Ascending aorta (tissue), 2 donors: ENCODE measurements at places on chromosomes 12 and 14.

DNA sequence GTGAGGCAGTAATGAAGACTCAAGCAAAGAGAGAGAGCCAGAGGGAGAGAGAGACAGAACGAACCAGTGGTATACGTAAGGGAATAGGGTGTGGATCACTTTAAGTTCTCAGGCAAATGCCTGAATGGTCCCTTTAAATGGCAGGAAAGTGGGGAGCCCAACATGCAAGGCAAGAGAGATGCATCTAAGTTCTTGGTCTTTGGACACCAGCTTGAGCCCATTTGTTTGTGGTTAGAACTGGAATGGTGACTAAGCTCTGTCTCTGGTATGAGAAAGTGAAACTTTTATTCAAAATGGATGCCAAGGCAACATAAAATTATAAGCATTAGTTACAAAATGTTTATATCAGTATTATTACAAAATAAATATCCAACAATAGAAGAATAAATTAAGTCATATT is 192.2 kb upstream of the ALG10 start:
- no peak for DNase-seq

DNA sequence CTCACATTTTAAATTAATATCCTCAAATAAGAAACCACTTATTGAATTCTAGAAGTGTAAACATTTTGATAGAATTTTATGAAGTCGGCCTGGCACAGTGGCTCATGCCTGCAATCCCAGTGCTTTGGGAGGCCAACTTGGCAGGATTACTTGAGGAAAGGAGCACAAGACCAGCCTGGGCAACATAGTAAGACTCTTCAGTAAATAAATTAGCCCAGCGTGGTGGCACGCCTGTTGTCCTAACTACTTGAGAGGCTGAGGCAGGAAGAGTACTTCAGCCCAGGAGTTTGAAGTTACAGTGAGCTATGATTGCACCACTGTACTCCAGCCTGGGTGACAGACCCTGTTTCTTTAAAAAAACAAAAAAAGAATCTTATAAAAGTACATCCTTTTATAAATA is 8.9 kb upstream of the ZNF410 start:
- no peak for DNase-seq

GRCh38 chr14:70601162-70601561 is 707 bp upstream of the MED6 start:
- DNase-seq: no peak

DNA sequence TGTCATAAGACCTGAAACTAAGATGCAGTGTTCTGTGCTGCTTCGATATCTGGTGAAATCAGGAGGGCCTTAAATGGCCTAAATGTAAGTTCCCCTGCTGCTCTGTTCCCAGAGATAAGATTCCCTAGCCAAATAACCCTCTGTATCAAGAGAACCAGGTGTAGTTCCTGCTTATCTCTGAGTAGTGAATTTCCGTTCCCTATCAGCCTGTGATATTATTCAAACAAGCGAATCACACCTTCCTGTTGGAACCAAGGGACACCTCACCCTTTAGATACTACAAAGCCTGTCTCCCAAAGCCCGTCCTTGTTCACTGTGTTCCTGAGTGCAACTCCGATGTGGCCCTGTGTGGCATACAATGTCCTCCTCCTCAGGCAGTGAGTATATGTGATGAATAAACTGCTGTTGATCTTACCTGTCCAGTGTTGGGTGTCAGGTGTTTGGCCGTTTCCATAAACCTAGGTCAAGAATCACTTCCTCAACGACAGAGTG is 52.2 kb upstream of the COCH start:
- no peak for DNase-seq

DNA sequence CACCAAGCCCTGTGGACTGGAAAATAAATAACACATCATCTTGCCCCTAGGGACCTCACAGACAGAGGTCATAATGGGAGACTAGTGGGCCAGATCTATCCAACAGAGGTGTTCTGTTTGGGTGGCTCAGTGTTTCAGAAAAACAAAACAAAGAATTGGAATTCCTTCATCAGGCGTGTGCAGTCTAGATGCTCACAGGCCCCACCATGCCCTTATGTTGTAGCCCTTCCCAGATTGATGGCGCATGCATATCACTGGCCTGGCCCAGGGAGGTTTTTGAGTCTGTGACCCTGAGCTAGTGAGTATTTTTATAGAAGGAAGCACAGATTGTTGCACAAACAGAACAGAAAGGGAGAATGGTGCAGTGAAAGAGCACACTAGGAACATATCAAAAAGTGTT is 859.6 kb downstream of the BCL11B start:
- no peak for DNase-seq

GRCh38 chr12:16568873-16569272 is 37.1 kb downstream of the LMO3 start:
- no peak for DNase-seq

DNA sequence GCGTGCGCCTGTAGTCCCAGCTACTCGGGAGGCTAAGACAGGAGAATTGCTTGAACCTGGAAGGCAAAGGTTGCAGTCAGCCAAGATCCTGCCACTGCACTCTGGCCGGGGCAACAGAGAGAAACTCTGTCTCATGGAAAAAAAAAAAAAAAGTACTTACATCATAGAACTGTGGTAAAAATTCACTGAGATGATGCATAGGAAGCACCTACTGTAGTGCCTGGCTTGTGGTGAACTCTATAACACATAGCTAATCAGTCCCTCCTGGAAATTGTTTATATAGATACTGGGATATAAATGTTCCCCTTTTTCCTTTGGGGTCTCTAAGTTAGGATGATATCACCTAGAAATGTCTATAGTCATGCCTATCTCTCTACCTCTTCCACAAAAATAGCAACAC is 89.7 kb upstream of the CPM start:
- no peak for DNase-seq

- DNase-seq: no peak
Observed at GRCh38 chr12:32788405-32788804, 32.7 kb upstream of the YARS2 start.

GRCh38 chr14:45664668-45665356 is 411.8 kb upstream of the MIS18BP1 start:
- no peak for DNase-seq

DNA sequence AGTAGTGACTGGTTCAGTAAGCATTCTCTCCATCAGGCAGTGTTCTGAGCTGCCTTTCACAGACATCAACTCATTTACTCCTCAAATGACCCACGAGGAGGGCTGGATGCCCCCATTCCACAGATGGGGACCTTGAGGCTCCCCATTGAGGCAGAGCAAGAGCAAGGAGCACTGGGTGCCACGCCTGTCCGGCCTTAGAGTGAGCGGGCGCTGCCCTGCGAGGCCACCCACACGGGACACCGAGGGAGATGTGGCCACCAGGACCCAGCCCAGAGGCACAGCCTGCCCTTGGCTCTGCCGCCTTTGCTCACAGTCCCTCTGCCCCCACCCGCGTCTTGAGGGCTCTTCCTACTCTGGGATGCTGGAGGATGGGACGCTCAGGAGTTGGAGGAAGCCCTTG is 3.0 kb downstream of the FBRSL1 start:
- no peak for DNase-seq

GRCh38 chr12:48795550-48796455 is 6.9 kb upstream of the ADCY6 start:
- DNase-seq: peak; percentile 85

GRCh38 chr14:75570797-75571196 is 7.6 kb upstream of the FLVCR2 start:
- no peak for DNase-seq

DNA sequence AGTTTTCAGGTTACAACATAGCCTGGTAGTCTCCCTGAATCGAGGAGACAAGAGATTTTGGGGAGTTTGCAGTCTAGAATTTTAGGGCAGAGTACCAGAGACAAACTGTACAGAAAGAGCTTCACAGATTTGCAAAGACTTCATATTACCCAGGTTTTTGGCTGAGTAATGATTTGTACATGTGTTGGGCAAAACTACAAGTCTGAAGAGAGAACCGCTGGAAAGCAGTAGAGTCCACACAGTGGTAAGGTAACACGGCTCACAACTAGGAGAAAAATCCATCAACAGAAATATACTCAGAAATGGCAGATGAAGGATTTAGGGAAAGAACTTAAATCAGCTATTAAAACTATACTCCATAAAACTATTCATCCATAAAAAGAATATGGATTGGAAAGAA is 25.7 kb downstream of the FBXO33 start:
- DNase-seq: no peak

DNA sequence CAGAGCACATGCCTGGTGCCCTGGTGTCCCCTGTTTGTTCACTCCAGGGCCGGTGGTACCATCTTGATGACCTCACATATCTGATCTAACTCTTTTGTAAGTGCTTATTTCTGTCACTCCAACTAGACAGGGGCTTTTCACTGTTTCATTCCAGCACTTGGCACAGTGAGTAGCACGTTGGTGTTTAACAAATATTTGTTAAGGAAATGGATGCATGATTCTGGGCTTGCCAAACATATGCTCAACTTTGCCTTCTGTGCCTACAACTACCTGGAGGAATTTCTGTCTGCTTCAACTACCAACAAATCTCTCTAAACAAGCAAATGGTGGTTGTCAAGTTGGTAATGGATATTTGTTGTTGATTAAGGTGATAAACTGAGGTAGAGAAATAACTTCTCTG is 31.6 kb downstream of the PDE6H start:
- DNase-seq: no peak

DNA sequence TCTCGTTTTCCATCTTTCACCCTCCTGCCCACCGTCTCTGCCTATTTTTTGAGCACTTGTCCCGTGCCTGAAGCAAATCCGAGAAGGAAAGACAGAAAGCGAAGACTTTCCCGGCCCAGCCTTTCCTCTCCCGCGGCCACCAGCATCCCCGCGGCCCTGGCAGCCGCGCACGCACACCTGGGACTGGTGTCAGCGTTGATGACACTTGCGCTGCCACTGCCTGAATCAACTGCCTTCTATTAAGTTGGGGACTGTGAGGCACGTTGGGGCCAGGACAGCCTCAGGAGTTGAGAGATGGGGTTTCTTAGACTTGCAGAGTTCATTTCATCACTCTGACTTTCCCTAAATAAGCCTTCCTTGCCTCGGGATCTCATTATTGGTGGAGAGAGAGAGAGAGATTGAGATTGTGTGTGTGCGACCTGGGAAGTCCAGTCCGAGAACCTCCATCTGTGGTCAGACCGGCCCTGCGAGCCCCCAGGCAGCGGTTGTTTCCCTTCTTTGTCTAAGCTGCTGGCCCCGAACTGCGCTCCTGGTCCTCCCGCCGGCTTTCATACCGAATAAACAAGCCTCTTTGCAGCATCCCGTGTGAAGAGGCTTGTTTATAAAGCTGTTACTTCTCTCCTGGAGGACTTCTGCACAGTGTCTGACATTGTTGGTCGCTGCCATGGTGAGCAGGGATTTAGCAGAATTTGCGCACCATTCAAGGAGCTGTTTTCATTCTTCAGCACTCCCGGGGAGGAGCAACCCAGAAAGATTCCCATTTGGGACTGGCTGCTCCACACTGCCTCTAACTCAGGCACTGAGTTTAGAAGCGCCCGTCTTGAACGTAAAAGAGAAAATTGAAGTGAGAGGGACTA is 1.5 kb downstream of the PDZRN4 start:
- DNase-seq: no peak

DNA sequence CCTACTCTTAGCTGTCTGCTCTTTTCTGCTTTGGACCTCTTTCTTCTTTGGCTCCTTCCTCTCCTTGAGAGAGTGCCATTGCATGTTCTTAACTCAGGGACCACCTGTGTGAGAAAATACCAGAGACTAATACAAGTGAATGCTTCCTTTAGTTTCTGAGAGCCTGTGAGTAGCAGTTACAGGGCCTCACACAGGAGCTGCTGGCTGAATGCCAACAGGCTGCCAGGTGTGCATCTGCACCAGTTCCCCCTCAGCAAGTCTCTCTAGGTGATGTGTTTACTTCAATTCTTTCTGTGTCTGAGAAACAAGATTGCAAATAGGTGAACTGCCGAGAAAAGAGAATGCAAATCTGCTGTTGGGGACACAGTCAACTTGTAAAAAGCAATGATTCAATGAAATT is 108.2 kb downstream of the STXBP6 start:
- no peak for DNase-seq

DNA sequence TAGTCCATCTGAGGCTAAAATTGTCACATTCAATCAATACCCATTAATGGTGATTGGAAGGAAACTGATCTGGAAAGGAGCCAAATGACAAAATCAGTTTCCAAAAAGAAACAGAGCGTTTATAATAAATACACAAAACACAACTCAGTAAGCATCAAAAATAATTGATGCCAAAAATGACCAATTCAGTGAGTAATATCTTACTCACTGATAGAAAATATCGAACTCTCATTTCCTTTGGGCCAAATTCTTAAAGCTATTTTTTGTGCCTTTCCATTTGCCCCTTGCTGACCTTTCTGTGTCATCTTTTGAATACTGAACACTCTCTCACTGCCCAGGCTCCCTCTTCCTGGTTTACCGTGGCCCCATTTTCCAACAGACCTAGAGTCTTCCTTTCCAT is 22.5 kb upstream of the ATP2B1 start:
- DNase-seq: no peak

DNA sequence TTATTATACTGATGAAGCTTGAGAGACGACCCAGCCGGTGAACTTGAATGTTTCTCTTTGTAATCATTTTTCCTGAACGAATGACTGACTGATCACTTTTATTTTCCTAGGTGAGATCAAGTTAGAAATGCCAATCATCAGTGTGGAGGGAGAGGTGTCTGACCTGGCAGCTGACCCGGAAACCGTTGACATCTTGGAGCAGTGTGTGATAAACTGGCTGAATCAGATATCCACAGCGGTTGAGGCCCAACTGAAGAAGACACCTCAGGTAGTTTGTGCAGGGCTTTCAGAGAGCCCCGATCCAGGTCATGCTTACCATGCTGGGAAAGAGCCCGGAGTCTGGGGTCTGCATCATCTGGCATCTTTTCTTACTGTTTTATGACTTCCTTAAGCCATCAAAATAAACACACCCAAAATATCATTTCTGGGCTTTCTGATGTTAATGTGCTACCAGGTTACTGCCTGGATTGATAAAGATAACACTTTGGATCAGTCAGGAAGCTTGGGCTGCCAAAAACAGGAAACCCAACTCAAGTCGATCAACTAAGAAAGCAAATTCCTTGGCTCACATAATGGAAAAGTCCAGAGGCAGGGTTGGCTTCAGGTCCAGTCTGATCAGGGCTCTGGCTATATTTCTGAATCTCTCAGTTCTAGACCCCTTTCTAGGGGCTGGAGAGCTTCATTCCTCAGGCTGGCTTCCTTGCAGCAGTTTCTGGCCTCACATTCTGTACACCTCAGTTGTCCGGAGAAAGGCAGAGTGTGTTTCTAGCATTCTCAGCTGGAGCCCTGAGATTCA is 21.1 kb downstream of the DNAH10 start:
- DNase-seq: no peak

DNA sequence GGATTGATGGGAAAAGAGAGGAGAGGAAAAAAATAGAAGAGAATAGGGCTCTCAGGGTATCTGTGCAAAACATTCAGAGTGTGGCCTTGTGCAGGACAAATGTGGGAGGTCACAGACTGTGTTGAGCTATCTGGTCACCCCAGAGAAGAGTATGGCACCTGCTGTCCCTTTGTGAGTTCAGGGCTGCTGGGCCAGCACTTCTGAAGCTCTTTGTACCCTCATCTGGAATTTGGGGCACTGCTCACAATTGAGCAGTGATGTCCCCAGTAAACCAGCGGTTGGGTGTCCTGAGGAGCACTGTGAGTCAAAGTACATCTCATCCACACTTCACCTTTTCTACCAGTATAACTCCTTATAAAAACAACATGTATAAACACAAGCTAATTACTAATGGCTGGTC is 2.6 kb upstream of the KRT81 start:
- DNase-seq: no peak
